DMS153 (cell line): ENCODE measurements at places on chromosomes 7 and 10.

DNA sequence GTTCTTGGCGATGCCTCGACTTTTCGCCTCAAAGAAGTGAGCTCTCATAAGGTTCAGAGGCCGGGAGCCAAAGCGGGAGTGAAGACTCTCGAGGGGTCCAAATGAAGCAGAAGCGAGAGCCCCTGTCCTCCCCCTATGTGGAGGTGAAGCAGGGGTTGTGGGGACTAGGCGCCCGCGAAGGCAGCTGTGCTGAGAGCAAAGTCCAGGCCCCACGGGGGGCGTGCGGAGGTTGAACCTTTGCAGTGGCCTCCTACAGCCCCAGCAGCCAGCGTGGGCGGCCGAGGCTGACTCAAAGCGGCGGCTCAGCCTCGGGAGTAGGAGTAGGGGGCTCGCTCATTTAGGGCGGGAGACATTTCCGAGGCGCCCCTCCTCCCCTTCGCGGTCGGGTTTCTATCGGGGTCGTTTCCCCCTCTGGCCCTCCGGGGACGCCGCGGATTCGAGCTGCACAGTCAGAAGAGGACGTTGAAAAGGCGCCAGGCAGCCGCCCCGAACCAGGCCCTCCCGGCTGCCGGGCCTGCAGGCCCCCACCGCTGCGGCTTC, 553 bp upstream of the ADD3 start:
- no peak for DNase-seq

DNA sequence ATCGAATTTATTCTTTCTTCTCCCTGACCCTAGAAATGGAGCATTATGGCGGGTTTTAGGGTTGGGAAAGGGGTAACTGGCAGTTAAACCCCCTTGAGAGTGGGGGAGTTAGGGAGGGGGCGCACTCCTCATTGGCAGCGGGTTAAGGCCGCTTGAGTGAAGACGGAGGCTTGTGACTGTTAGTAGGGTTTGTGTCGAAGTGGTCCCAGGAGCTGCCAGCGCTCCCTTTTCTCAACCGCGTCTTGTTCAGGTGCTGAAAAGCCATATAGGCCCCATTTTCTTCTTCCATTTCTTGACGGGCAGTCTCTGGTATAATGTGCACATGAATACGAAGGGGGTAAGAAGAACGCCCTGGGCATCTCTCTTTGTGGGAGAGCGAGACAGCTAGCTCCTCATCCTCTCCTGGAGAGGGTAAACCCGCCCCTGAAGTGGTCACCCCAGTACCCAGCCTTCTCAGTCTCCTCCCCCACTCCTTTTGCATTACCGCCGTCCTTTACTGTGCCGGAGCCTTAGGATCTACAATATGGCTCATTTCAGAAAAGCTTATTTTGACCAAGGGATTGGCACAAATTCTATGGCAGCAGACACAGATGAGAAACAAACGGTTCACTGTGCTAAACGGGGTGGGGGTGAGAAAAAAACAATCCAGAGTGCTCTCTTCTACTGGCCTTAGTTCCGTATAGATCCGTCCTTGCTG, 836 bp downstream of the KMT2E start:
- DNase-seq: peak; percentile 20

GRCh38 chr7:78417180-78417853, 618.7 kb downstream of the PHTF2 start:
- no peak for DNase-seq

- peak; percentile 70 for DNase-seq
Measured at GRCh38 chr7:1446620-1447032, 12.6 kb downstream of the MICALL2 start.

GRCh38 chr7:106068986-106069385, 43.1 kb downstream of the SYPL1 start:
- DNase-seq: no peak

GRCh38 chr7:147659036-147659995, 931.2 kb upstream of the C7orf33 start:
- no peak for DNase-seq
